ENCODE measurements at places on chromosomes 6 and 20.

DNA sequence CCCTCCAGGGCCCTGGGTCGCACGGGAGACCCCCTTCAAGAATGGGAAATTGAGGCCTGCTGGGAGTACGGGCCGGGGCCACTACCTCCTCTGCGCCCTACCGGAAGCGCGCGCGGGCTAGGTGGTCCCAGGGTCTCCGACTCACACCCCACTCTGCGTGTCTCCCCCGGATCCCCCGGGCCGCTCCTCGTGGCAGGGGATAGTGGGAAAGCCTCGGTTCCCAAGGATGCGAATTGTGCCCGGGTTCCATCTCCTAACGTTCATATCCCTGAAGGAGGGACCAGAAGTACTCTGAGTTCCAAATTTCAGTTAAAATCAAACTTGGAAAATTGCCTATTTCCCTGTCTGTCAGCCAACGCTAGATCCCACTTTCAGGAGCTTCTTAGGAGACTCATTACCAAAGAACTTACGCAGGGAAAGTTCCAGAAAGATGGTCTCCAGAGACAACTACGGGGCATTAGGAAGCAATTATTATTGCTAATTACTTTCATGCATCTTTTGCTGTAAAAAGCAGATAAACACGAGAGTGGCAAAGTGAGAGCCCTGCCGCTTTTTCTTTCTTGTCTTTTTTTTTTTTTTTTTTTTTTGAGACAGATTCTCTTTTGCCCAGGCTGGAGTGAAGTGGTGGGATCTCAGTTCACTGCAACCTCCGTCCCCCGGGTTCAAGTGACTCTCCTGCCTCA is 858 bp downstream of the FAM83D start:
- DNase-seq: peak; percentile 48

- DNase-seq: no peak
These were observed 20.1 kb downstream of the CDKAL1 start for GRCh38 chr6:20554326-20554725.

DNA sequence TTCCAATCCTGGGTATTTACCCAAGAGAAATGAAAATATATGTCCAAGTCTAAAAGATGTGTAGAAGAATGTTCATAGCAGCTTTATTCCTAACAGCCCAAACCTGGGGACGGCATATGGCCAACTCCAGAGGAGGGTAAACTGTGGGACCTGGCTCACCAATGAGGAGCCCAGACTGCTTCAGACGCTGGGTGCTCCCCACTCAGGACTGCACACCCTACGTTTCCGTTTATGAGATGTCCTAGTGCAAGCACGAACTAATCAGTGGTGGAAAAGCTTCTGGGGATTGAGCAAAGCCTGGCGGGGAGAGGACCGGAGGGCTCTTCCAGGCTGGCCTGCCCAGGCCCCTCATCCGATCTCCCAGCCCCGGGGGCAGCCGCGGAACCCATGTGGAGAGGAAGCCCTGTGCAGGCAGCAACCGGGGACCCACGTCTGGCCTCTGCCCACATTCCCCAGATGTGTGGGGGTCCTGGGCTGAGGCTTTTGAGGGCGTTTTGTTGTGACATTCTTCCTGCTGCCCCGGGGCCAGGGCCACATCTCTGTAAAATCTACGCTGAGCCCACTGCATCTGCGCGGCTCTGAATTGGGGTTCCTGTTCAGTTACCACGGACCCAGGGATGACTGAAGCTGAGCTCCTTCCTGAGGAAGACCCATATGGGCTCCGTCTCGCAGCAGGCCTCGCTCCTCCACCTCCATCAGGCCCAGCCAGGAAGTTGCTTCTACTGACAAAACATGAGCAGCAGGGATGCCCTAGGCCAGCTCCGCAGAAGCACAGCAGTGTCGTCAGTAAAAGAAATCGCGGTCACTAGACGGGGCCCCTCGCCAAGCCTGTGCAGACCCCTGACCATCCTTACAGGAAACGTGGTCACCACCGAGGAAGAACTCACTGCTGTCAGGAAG is 188.0 kb downstream of the DLL1 start:
- DNase-seq: no peak

DNA sequence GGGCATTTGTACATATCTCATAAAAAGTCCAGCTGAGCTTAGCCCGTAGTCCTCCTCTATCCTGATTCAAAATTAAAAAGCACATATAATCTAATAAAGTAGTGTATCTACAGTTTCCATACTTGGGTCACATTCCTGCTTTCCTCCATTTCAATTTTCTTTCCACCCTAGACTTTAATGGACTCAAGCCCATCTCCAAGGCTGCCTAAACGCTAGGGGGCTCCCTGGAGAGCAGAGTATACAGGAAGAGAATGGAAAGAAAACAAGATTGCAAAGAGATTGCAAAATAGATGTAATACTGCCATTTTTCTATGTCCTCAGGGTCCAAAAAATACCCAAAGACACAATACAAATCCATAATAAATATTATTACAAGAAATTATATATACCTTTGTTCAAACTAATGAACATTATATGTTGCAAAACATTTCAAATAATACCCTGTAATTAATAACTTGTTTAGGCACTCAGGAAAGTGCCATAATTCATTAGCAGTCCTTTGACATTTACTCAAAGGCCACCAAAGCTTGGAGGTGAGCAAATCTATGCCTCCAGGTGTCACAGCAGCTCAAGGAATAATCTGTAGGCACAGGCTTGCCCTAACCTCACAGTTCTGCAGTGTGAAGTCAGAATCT is 2.4 kb upstream of the MCM3 start:
- DNase-seq: peak; percentile 55

DNA sequence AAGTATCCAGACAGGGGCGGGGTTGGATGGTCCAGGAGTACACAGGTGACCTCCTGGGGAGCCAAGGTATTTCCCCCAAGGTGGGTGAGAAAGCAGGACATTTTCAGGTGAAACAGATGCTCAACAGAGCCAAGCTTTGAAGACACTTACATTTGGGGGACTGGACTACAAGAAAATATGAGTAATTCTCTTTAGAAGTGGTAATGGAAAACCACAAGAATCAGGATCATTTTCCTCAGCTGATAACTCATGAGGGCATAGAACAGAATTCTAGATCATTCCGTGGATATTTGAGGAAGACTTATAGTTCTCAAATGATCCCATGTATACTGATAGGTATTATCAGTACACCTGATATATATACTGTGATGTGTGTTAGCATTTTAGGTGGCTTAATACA is 89.9 kb downstream of the UST start:
- no peak for DNase-seq

DNA sequence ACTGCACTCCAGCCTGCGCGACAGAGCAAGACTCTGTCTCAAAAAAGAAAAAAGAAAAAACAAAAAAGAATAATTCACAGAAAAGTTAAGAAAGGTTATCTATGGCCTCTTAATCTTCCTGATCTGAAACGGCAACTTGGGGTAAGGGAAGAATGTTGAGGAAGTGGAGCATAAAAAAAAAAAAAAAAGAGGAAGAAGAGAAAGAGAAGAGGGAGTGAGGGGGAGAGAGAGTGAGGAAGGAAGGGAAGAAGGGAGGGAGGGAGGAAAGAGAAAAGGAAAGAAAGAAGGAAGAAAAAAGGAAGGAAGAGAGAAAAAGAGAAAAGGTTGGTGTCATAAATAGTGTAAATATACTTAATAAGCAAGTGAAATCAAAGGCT is 68.9 kb upstream of the NCOA3 start:
- no peak for DNase-seq

- DNase-seq: no peak
These were observed 13.1 kb downstream of the MDFI start for GRCh38 chr6:41651246-41651961.

GRCh38 chr6:158646023-158646910 is 1.7 kb upstream of the DYNLT1 start:
- peak; percentile 55 for DNase-seq

GRCh38 chr6:170208651-170209353 is 82.1 kb downstream of the DLL1 start:
- no peak for DNase-seq

DNA sequence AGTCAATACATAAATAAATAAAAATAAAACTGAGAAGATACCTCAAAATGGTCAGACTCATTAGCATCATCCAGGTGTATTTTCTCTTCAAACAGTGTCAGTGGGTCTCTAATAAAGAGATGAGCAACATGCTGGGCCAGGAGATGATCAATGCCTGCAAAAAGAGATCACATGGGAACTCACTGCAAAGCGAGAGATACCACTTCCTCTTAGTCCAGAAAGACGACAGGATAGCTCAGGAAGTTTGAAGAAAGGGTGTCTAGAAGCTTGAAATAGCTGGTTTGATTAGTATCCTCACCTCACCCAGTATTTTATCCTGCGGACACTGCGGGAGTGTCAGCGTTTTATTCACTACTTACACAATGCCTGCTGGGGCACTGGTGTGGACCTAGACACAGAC is 38.0 kb downstream of the GCLC start:
- DNase-seq: no peak

DNA sequence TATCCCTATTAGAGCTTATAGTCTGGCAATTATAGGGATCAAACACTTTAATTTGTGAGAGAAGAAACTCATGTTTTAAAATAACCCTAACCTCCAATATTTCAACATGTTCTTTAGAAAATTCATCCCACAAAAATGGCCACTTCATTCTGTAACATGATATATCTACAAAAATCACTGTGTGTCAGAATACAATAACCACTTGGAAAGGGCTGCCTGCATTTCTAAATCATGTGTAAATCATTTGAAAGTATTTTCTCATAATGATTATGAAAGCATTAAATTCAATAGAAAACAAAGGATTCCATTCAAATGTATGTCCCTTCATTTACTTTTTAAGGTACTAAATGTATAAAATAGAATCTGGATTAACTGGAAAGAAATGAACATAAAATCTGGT is 101.4 kb upstream of the NHSL1 start:
- DNase-seq: no peak

DNA sequence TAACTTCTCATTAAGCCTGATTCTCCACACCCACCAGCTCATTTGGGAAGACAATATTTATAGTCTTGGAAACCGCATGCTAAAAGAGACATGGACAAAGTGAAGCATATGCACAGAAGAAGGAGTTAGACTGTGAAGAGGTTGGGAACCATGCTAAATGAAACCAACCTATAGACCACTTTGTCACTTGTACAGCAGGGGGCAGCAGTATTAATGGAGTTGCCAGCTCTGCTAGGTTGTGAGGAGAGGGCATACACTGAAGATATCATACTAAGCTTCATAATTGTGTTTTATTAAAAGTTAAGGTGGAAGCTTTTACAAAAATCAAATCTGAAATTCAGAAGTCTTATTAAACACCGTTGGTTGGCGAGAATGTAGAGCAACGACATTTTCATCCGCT is 38.3 kb upstream of the HMGCLL1 start:
- peak; percentile 7 for DNase-seq

- no peak for DNase-seq
These were observed 82.4 kb downstream of the CDH26 start for GRCh38 chr20:60040471-60041162.

GRCh38 chr20:16709017-16709416 is 20.8 kb upstream of the SNRPB2 start:
- DNase-seq: no peak

- no peak for DNase-seq
These were observed 20.1 kb upstream of the ZNF217 start for GRCh38 chr20:53613748-53614147.

- peak; percentile 38 for DNase-seq
These were observed 1.3 kb upstream of the UNC5CL start for GRCh38 chr6:41040101-41040939.

DNA sequence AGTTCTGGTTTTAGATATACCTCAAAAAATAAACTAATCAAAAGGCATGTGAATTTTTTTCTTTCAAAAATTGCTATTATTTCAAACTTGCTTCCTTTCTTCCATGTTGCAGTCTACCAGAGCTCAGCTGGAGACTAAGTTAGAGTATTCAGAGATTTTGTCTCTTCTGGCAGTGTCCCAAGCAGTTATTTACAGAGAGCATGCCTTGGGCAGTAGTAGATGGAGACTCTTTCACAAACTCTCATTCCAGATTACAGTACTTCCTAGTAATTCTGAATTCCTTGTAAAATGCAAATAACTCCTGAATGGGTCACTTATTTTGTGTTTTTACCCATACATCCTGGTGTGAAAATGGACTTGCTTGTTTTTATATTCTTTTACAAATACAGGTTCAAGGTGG is 703.4 kb downstream of the EPHA7 start:
- DNase-seq: no peak

DNA sequence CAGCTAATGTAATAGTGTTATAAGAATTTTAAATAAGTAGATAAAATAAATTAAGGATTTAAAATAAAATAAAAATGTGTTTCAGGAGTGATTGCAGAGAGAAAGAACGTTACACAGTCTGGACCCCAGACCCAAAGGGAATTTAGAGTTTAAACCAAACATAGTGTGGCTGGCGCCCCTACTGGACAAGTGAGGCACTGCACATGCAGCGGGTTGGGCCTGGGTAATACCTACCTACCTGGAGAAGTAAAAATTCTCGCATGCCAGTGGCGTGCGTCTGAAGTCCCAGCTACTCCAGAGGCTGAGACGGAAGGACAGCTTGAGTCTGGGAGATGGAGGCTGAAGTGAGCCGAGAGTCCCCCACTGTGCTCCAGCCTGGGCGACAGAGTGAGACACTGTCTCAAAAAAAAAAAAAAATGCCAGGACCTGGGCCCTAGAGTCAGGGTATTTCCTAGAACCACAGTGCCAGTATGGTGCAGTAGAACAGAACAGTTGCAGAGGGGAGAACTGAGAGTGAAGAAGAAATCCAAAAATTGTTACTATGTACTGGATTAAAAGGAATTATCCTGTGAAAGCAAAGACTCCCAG is 71.4 kb upstream of the TCF21 start:
- no peak for DNase-seq

- DNase-seq: peak; percentile 34
These were observed 145.6 kb upstream of the MANEA start for GRCh38 chr6:95431637-95432228.

DNA sequence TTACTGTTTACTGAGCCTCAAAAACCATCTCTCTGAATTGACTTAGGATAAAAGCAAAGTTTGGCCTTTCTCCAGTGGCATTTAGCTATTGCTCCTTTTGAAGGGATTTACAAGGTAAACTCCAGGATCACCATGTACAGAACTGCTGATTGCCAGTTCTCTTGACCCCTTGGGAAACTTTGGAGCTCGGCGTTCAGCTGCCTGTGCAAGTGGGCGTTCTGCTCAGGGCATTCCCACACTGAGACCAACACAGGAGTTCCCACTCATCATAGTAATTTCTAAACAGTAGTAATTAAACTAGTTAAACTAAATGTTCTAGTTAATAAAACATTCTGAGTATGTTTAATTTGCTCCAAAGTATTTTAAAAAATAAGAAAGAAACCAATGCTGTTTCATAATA is 14.9 kb downstream of the KCNQ5 start:
- DNase-seq: no peak

GRCh38 chr6:12343122-12343439 is 52.9 kb downstream of the EDN1 start:
- no peak for DNase-seq
